ENCODE measurements at places on chromosomes 7 and 10.

GRCh38 chr10:95833042-95833610 is 74.6 kb upstream of the CC2D2B start:
- H3K4me1 ChIP-seq, result no peaks in the 10 kb centered on the region
- H3K36me3 ChIP-seq, result no peaks in the 10 kb centered on the region
- H3K4me3 ChIP-seq, result no peak overlapping the region

DNA sequence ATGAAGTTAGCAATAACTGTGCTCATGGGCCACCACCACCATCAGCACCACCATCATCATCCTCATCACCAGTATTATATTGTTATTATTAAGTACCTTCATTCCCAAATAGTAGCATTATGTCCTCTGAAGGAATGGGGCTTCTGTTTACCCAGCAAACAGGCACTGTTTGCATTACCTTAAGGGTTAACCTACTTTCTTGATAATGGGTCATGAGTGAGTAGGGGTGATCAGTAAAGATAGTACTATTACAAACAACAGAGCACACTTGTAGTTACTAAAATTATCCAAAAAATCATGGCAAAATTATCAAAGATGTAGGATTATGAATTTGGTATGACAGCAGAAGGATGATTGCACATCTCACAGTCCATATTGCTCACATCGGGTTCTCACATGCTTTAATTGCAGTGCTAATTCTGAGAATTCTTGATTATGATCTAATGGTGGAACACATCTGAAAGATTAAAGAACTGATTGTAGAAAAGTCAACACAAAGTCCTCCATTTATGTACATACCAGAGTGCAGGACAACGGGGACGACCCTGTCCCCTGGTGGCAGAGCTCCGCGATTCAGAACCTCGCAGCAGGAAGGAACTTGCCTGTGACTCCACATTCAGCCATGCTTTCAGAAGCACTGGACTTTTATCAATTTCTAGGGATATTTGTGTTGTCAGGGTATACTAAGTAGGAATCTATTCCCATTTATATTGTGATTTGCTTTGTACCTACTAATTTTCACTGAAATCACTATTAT is 31.0 kb downstream of the PDE1C start:
- DNase-seq, result no peak
- no peak overlapping the region for H3K27ac ChIP-seq
- peaks cover 36% of the 10 kb centered on the region for H3K4me1 ChIP-seq

- DNase-seq, result no peak
- no peak overlapping the region for H3K4me3 ChIP-seq
- no peak overlapping the region for H3K27ac ChIP-seq
- no peaks in the 10 kb centered on the region for H3K4me1 ChIP-seq
- H3K27me3 ChIP-seq, result no peaks in the 10 kb centered on the region
- H3K36me3 ChIP-seq, result no peaks in the 10 kb centered on the region
Measured at GRCh38 chr10:78656417-78657162, 412.2 kb upstream of the ZMIZ1 start.

DNA sequence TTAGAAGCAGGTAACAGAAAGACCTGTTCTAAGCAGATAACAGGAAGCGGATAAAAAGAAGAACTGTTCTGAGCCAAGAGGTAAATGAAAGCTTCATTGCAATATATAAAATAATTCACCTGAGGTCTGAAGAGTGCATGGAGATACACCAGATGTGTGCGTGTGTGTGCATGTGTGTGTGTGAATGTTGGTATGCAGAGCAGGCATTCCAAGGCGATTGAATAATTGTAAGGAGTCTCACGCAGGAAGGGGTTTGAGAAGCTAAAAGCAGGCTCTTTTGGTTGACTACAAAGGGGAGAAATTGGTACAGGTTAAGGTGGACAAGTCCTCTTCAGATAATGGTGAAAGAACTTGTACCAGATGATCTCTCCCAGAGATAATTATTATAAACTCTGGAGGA is 450.6 kb downstream of the DNAJB9 start:
- H3K27ac ChIP-seq, result no peak overlapping the region
- no peak overlapping the region for H3K4me3 ChIP-seq
- H3K36me3 ChIP-seq, result no peaks in the 10 kb centered on the region
- no peak for DNase-seq
- no peaks in the 10 kb centered on the region for H3K27me3 ChIP-seq
- H3K4me1 ChIP-seq, result no peaks in the 10 kb centered on the region

- no peak for DNase-seq
- no peak overlapping the region for H3K27ac ChIP-seq
- no peak overlapping the region for H3K4me3 ChIP-seq
- no peaks in the 10 kb centered on the region for H3K4me1 ChIP-seq
- H3K27me3 ChIP-seq, result no peaks in the 10 kb centered on the region
- no peaks in the 10 kb centered on the region for H3K36me3 ChIP-seq
Measured at GRCh38 chr7:115409682-115410433, 488.0 kb downstream of the MDFIC start.

DNA sequence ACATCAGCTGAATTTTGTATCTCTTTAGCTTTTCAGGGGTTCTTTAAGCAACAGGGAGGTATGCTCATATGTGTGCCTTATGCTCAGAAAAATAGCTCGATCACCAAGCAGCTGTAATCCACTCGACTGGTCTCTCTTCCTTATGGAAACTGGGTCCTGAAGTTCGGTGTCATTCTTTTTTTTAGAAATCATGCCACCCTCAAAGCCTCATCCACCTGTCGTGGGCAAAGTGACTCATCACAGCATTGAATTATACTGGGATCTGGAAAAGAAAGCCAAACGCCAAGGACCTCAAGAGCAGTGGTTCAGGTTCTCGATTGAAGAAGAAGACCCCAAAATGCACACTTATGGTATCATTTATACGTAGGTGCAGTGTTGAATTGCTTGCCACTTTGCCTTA is 83.6 kb downstream of the FANK1 start:
- no peak overlapping the region for H3K27ac ChIP-seq
- no peaks in the 10 kb centered on the region for H3K27me3 ChIP-seq
- no peaks in the 10 kb centered on the region for H3K4me1 ChIP-seq
- no peak for DNase-seq

- H3K36me3 ChIP-seq, result no peaks in the 10 kb centered on the region
- H3K4me1 ChIP-seq, result 0 out of 2 replicates have a peak, but pooled peaks cover 2% of the 10 kb centered on the region
- no peak for DNase-seq
- no peak overlapping the region for H3K4me3 ChIP-seq
- no peak overlapping the region for H3K27ac ChIP-seq
Measured at GRCh38 chr7:75629044-75629443, 109.7 kb downstream of the HIP1 start.

- H3K27me3 ChIP-seq, result peaks cover 42% of the 10 kb centered on the region
- DNase-seq, result no peak
- H3K4me3 ChIP-seq, result no peak overlapping the region
- H3K4me1 ChIP-seq, result no peaks in the 10 kb centered on the region
- no peak overlapping the region for H3K27ac ChIP-seq
- H3K36me3 ChIP-seq, result no peaks in the 10 kb centered on the region
Measured at GRCh38 chr7:30937416-30937815, 25.8 kb downstream of the AQP1 start.

DNA sequence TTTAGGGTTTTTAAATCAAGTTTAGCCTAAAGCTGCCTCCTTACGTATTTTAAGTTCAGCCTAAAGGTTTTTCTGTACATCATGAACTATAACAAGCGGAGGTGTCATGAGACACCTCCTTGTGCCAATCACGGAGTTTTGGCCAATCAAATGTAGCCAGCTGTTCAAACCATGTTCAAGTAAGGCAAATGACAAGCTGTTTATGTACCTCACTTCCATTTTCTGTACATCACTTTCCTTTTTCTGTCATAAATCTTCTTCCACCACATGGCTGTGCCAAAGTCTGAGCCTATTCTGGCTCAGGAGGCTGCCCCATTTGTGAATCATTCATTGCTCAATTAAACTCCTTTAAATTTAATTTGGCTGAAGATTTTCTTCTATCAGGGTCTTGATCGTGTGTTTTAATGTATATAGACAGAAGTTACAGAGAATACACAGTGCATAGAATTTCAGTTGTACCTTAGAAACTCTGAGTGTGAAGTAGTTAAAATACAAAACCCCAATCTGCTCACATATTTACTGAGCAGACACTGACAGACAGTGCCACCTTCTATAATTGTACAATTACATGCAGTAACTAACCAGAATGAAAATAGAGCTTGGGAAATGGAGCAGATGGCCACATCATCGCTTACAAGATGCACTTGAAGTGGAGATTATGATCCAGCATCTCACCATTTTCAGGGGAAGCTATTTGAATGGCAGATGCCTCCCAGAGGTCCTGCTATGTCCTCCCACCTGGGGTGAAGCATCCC is 76.9 kb upstream of the LANCL2 start:
- no peaks in the 10 kb centered on the region for H3K4me1 ChIP-seq
- H3K27ac ChIP-seq, result no peak overlapping the region
- H3K4me3 ChIP-seq, result no peak overlapping the region
- peak; percentile 43 for DNase-seq
- H3K36me3 ChIP-seq, result no peaks in the 10 kb centered on the region

DNA sequence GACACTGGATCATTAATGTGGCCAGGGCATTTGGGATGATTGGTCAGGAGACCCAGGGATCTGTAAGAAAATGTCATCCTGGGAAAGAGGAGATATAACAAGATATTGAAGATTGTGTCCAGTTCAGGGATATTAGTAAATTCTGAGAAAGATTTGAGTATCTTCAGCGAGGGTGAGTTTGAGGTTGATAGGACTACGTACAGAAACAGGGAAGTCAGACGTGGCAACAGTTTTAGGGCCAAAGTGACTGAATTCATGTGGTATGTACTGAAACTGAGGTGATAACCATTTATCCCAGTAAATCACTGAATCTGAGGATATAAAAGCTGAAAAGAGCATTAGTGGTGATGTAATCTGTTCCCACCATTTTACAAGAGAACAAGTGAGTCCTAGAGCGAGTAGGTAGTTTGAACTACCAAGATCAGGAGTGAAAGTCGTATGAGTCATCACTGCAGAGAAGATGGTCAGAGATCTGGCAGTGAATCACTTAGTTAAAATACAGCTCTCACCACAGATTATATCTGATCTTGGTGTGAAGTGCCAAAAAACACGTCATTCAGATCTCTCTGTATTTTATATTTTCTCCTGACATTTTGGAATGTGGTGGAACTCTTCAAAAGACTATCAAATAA is 220.5 kb downstream of the CDK14 start:
- peak overlapping the region; percentile 56 for H3K27ac ChIP-seq
- H3K36me3 ChIP-seq, result no peaks in the 10 kb centered on the region
- DNase-seq, result peak; percentile 99
- H3K27me3 ChIP-seq, result no peaks in the 10 kb centered on the region

DNA sequence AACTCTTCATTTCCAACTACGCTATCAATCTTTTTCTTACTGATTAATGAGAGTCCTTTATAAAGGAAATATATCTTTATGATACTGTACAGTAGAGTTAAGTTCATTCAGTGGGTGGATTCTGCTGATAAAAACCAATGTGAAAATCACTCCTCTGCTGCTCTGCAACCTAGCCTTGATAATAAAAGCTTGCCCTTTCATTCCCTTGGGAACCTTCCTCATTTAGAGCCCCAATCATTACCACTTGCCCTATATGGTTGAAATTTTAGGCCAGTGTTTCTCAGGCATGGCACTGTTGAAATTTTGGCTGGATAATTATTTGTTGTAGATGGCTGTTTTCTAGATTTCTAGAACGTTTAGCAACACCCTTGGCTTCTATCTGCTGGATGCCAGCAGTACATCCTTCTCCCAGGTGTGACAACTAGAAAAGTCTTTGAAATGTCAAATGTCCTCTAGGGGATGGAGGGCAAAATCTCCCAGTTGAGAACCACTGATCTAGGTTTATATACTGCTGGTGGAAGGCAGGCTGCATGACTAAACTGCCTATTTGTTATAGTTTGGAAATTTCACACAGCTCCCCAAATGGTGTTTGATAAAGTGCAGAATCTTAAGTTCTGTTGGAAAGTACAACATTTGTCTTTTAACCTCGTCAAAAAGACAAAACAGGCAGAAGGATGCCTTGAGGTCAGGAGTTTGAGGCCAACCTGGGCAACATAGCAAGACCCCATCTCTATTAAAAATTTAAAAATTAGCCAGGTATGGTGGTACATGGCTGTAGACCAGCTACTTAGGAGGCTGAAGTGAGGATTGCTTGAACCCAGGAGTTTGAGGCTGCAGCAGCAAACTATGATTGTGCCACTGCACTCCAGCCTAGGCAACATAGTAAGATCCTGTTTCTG is 8.9 kb upstream of the SIRT1 start:
- H3K27ac ChIP-seq, result no peak overlapping the region
- no peak overlapping the region for H3K4me3 ChIP-seq
- DNase-seq, result no peak
- H3K27me3 ChIP-seq, result no peaks in the 10 kb centered on the region

DNA sequence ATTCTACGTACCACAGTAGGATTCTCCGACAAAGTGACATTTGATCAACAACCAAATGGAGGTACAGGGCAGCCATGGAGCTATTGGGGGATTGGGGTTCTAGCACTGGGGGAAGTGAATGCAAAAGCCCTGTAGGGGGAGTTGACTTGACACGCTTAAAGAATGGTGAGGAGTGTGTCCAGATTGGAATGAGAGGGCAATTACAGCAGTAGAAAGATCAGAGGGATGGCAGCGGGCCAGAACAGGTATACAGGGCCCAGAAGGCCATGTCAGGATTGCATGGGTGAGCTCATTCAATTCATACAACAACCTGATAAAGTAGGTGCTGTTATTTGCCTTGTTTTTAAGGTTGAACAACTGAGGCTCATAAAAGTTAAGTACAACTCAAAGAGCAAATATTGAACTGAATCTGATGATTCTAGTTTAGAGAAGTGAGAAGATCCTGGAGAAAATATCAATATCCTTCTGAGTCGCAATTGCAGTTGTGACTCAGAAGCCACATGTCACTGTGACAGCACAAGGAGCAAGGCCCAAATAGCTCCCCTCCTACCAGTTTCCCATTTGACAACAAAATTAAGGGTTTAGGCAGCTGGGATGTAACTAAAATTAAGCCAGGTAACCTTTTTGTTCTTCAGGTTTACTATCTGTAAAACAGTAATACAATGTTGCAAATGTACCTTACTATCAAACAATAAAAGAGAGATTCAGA is 28.0 kb upstream of the CTTNBP2 start:
- H3K27ac ChIP-seq, result no peak overlapping the region
- H3K4me3 ChIP-seq, result no peak overlapping the region
- DNase-seq, result no peak
- H3K36me3 ChIP-seq, result no peaks in the 10 kb centered on the region

DNA sequence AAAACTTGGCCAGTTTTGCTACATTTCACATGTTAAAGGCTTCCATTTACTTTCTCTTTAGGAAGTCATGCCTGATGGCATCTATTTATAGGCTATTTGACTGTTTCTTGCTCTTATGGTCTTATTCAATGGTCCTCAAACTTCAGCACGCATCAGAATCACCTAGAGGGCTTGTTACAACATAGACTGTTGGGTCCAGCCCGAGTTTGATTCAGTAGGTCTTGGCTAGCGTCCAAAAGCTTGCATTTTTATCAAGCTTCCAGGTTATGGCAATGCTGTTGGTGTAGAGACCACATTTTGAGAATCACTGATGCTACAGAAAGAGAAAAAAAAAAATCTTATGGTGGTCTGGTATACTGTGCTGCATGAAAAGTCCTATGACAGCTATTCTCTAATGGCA is 51.9 kb downstream of the MTPN start:
- no peak overlapping the region for H3K4me3 ChIP-seq
- H3K27ac ChIP-seq, result 0 out of 2 replicates have a peak overlapping the region, but pooled peaks have one; percentile 87
- H3K27me3 ChIP-seq, result no peaks in the 10 kb centered on the region
- peaks cover 22% of the 10 kb centered on the region for H3K4me1 ChIP-seq
